ENCODE measurements at places on chromosomes 3 and 15.

GRCh38 chr3:99544786-99545281, 93.6 kb upstream of the COL8A1 start:
- no peak for DNase-seq

GRCh38 chr3:96027718-96028117, 786.7 kb upstream of the EPHA6 start:
- no peak for DNase-seq

- DNase-seq, result no peak
Observed at GRCh38 chr3:79125313-79125984, 642.3 kb downstream of the ROBO1 start.

DNA sequence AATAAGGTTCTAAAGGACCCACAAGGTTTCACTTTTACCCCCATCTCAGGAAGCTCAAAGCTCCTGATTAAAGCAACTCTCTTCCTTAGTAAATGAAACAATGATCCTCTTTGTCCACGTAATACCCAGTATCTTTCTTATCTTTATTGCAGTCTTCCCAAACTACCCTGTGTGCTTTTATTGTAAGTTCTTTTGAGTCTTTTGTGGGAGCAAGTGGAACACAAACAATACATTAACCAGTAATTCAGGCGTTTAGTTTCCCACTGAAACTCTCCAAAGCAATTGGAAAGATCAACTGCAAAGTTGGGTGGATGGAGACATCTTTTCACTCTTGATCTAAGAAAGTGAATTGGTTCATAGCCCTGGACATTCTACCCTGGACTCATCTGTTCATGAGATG, 240.0 kb downstream of the ZNF621 start:
- DNase-seq, result no peak

DNA sequence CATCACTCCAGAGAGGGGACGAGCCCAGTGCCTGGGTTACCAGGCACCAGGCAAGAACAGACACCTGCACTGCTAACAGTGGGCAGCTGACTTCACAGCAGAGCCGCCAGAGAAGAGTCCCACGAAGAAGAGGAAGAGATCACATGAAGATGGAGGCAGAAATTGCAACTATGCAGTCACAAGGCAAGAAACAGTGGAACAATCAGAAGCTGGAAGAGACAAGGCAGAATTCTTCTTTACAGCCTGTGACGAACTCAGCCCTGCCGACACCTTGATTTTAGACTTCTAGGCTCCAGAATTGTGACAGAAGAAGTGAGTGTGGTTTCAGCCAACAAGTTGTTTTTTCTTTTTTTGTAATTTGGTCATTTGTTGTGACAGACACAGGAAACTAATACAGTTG, 59.2 kb downstream of the IL12A start:
- no peak for DNase-seq

GRCh38 chr3:31377045-31377642, 155.6 kb upstream of the STT3B start:
- DNase-seq, result no peak

DNA sequence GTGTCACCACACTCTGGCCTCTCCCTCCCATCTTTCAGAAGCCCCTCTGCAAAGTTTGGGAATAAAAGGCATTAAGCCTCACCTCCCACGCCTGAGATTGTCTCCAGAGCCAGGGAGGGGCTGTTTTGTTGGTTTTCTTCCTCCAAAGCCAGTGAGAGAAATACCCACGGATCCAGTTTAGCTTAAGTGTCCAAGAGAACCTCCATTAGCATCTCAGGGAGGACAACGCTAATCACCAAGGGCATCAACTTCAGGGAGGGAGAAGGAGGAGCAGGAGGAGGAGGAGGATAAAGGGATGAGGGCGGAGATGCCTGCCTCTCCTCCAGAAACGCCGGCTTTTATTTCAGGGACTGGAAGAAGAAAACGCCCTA, 101.6 kb downstream of the SRGAP3 start:
- DNase-seq, result no peak
